HepG2 (cell line): ENCODE measurements at places on chromosomes 6 and 20.

DNA sequence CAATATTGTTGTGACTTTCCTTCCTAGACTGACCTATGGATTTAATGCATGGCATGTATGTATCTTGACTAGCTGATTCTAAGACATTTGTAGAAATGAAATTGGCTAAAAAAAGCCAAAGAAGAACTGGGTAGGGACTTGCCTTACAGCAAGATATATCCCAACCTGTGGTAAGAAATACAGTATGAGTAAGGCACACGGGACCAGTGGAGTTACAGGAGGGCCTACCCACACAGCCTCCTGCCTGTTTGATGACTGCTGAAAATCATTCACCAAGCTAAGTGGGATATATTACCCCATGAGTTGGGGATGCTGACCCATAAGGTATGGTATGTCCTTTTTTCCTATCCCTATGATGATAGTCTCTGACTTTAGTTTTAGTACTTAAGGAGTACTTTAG is 112.2 kb downstream of the INSM1 start:
- no peak for DNase-seq

- DNase-seq, result no peak
Observed at GRCh38 chr20:59804871-59805665, 128.4 kb downstream of the SYCP2 start.

DNA sequence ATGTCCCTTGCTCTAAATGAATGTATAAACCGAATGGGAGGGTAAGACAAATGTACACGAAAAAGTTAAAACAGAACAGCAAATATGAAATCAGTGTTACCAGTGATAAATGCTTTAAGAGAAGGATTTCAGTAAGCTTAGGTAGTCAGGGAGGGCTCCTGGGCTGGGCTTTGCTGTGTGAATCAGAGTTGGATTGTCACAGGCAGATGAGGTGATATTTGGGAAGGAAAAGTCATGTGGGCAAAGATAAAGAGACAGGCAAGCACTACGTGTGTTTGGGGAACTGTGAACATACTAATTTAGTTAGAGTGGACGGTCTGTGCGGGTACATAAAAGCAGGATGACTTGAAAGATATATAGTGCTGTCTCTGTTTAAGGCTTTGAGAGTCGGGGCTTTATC is 114.8 kb downstream of the CRYBG1 start:
- DNase-seq, result no peak

- DNase-seq, result no peak
Observed at GRCh38 chr6:162960679-162961457, 233.1 kb downstream of the PACRG start.

DNA sequence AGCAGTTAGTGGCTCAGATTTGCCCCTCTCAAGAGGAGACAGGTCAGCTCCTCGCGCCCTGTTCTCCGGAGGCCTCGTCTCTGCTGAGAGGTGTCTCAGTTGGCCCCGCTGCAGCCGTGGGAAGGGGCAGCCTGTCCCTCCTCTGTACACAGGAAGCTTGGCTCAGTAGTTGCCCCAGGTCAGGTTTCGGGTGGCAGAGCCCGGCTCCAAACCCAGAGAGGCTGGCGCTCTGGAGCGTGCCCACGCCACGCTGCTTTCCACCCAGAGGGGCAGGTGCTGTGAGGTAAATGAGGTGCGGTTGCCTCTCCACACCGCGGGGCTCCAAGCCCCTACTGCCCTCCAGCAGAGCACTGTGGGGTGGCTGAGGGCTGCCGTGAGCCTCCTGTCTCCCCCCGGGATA is 16.0 kb downstream of the DYNLT1 start:
- no peak for DNase-seq

DNA sequence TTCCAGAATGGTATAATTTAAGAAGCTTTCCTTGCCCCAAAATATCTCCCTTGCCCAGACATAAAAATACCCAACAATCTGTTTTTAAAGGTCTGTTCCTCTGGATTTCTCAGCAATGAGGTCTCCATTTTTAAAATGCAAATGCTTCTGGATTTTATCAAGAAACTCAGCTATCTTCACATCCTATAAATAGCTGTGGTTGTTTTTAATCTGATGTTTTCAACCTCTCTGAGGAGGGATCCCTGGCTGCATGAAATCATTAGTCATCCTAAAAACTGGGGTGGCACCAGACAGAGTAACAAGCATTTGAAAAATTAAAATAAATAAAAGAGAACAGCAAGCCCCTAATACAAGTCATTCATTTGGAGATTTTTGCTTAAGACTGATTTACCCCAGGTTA is 168.5 kb upstream of the ID4 start:
- DNase-seq, result no peak

DNA sequence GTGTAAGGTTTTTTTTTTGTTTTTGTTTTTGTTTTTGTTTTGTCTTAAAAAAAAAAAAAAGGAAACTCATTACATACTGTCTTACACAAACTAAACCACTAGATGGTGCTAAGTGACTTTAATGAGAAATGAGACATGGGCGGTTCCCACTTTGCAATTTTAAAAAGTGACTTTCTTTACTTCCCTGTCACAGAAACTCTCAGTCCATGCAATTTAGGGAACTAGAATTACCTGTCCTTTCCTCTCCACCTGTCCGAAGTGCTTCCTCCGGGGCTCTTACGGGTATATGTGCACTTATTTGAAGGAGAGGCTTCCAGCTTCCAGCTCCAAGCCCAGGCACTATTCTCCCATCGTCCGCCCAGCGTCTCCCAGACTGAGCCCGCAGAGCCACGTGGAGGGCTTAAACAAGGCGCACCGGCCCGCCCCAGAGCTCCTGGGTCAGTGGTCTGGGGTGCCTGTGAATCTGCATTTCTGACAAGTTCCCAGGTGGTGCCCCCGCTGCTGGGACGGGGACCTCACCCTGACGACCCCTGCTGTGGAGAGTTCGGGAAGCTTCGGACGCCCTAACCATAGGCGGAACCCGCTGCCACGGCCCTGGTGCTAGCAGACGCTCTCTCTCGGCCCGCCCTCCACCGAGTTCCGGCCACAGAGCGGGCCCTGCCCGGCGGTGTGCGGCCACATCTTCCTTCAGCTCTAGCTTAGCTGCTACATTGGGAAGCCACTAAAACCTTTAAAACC is 26.1 kb downstream of the BFSP1 start:
- peak; percentile 64 for DNase-seq

DNA sequence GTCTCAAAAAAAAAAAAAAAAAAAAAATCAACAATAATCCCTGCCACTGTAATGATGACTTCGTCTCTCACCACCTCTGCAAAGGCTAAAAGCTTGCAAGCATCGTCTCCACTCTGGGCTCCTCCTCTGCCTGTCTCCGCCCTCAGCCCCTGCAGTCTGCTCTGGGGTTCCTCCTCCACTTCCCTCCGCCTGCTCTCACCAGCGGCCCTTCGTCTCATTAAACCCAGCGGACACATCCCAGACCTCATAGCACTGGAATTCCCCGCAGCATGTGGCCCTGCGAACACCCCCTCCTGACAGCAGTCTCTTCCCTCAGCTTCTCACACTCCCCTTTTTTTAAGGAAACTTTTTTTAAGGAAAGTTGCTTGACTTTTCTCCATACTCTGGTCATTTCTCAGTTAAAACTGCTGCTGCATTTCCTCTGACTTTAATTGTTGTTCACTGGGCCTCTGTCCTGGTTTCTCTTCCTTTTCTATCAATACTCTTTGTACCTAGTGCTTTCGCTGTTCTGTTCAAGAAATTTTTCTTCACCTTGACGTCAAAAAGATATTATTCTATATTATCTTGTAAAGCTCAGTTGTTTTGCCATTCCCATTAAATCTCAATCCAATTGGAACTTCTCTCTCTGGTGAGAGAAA is 70.9 kb upstream of the PLEKHG1 start:
- no peak for DNase-seq

GRCh38 chr6:136719280-136720044 is 72.8 kb downstream of the MAP3K5 start:
- DNase-seq, result no peak

GRCh38 chr6:3803627-3804468 is 45.3 kb upstream of the FAM50B start:
- no peak for DNase-seq

GRCh38 chr6:6469074-6469473 is 119.4 kb upstream of the LY86 start:
- no peak for DNase-seq

- DNase-seq, result no peak
Observed at GRCh38 chr6:13141387-13141786, 186.9 kb downstream of the TBC1D7 start.
